Fibroblast of skin of right quadriceps (primary cell): ENCODE measurements at places on chromosomes 16 and 17.

- no peak for DNase-seq
Measured at GRCh38 chr17:51103050-51103449, 17.6 kb downstream of the SPAG9 start.

- no peak for DNase-seq
Measured at GRCh38 chr17:49970498-49970897, 1.5 kb downstream of the DLX4 start.

GRCh38 chr17:29619251-29619650 lies 3.5 kb downstream of the CORO6 start:
- peak; percentile 28 for DNase-seq

DNA sequence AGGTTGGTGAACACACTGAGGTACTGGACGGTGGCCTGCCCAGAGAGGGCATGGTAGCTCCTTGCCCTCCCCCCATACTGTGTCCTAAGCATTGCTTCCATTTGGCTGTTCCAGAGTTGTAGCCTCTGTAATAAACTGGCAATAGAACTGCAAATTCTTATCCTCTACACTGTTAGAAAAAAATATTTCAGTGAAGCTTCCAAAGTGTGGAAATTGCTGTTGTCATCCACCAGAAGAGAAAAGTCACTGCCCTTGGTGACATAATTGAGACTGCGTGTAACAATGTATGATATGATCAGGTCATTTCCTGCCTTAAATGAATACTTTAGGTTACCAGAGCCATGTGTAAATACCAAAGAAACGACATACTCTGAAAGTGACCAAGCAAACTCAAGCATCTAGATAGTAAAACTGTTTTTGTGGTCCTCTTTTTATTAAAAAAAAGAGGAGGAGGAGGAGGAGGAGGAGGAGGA lies 65.9 kb downstream of the CEP95 start:
- peak; percentile 70 for DNase-seq

DNA sequence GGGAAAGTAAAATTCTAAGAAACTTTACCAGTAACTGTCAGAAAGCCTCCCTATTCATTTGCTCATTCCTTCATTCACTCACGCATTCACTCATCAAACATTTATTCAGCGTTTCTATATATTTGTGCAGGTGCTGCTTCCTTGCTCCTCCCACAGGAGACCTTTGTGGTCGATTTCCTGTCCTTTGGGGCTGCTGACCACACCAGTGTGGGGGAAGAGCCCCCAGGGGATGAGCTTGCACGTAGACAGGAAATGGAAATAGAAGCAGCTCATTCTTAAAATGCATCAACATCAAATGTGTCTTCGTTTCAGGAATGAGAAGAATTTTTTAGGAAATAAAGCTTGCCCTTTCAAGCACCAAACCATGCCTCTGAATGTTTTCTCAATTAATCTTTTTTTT lies 9.6 kb downstream of the PIK3R6 start:
- DNase-seq = peak; percentile 85

GRCh38 chr16:57409870-57410587 lies 5.5 kb downstream of the CCL17 start:
- no peak for DNase-seq
